Fibroblast of villous mesenchyme (primary cell): ENCODE measurements at places on chromosomes 5 and 9. TPM values are rescaled to one million over a fixed set of nuclear protein-coding genes. Genes with fewer than 3 reads are reported as not detected.
A peak's percentile ranks its signal among the peaks of the same experiment; 100 is the strongest.

AKNA gene
- 11.2 and 14.8 TPM in 2 replicates for total RNA-seq

GRCh38 chr5:125987677-125988255, 435.4 kb upstream of the GRAMD2B start:
- DNase-seq: no peak

DNA sequence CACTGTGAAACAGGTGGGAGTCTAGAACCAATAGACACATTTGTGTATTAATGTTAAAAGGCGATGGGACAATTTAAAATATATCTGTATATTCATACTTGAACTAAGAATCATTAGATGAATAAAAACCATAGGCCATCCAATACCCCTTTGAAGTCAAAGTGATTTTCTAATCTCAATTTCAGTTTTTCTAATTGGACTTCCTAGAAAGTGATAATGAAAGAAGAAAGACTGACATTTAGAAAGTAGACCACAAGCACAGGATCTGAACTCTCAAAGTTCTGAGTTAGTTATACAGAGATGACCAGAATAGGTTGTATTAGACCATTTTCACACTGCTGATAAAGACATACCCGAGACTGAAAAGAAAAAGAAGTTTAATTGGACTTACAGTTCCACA, 412.8 kb upstream of the PIK3R1 start:
- DNase-seq: no peak

ENTPD2 gene
- not detected in 2 replicates for total RNA-seq

DNA sequence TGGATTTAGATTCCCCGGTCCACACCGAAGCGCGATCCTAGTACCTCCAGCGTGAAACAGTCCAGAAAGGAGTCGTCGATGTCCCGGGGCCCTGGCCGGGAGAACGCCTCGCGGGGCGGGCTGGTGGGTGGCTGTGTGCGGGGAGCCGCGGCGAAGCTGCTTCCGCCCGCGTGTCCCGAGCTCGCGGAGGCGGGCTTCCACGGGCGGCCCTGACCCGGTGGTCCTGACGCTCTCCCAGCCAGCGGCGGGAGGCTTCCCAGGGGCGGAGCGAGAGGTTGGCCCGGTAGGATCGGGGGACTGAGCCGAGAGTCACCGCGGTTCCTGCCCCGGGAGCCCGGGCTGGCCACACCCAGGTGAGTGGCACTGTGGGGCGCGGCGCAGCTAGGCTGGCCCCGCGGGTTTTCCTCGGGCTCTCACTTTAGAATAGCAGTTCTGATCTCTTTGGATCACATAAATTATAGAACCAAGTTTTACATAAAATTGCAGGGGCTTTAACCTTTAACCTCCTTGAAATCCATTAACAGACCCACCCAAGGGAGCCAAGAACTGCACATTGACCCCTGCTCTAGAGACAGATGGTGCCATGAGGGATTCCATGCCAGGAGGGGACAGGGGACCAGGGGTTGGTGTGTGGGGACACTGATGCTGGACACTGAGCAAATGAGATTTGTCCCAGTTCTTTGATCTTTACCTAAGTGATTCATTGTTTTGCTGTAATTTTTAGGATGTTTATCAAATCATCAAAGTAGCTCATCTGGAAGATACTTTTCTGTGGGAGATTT, 29.2 kb upstream of the IL31RA start:
- DNase-seq: peak; percentile 23

ECM2 gene
- 2.3 and 2.6 TPM in 2 replicates for total RNA-seq

FAM151B gene
- 8.6 and 8.7 TPM in 2 replicates for total RNA-seq

IFNA13 gene
- total RNA-seq: not detected in 2 replicates

DNA sequence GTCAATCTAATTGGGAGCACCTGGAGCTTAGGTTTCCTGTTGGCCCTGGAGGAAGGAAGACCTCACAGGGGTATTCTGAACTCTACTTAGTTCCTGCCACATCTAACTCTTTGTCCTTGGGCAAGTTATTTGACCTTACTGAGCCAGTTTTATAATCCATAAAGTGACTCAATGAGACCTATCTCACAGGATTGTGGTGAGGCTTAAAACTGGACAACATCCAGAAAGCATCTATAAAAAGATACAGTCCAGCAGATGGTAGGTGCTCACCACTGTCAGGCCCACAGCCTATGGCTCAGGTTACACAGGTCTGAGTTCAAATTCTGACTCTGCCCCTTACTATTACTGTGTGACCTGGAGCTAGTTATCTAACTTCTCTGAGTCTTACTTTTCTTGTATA, 23.3 kb downstream of the KCNV2 start:
- DNase-seq: peak; percentile 56

LCN6 gene
- total RNA-seq: not detected in 2 replicates

GRCh38 chr9:73527521-73527920, 375.9 kb downstream of the ANXA1 start:
- DNase-seq: no peak

DNA sequence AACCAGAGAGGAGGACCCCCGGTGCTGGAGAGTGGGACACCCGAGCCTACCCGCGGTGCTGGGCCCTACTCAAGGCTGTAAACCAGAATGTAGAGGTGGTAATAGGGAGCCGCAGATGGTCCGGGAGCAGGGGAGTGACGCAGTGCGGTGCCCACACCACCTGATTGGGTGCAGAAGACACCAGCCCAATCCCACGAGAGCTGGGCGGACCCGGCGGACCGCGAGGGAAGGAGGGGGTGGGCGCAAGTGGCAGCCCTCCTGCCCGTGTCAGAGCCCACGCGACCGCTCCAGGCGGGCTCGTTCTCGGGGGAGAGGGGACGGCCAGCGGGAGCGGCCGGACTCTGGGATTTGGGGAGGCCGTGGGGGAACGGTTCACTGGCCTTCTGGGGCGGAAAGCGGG, 71.2 kb downstream of the C9orf50 start:
- peak; percentile 68 for DNase-seq

CPLANE1 gene
- 31.9 and 39.7 TPM in 2 replicates for total RNA-seq

- DNase-seq: no peak
These were observed 178.9 kb downstream of the NIPBL start for GRCh38 chr5:37055383-37055990.

GRCh38 chr5:6812800-6813731, 99.8 kb downstream of the TENT4A start:
- DNase-seq: peak; percentile 34

GRCh38 chr5:35608881-35609779, 8.5 kb upstream of the SPEF2 start:
- DNase-seq: peak; percentile 68

- DNase-seq: no peak
These were observed 341.2 kb upstream of the IRX2 start for GRCh38 chr5:3092664-3093063.

SEMA5A gene
- 72.5 and 74.7 TPM in 2 replicates for total RNA-seq

PLPP7 gene
- total RNA-seq: 8.2 and 10.0 TPM in 2 replicates

F2RL1 gene
- total RNA-seq: 26.3 and 69.9 TPM in 2 replicates

DNA sequence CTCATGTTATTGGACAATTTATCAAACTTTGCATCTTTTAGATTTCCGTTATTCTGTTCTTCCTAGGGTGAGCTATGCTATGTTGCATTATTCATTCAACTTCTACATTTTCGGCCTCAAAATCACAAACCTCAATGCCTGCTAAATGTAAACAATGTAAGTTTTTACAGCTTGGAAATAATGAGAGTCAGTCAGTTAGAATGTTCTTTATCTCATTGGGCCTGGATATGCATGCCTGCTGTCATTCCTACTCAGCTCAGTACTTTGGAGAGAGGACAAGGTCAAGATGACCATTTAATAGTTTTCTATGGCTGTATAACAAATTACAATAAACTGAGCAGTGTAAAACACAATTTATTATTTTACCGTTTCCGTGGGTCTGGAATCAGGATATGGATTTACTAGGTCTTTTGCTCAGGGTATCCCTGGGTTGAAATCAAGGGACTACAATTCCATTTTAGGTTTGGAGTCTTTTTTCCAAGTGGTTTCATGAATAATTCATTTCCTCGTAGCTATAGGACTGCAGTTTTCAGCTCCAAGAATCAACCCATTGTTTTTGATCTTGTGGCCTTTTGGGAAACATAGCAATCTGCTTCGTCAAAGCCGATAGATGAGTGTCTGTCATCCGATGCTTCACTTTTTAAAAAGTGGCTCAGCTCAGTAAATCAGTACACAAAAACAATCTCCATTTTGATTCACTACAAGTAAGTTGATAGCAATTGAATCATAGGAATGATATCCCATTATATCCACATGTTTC, 1143.2 kb upstream of the CDH6 start:
- DNase-seq: no peak

GRCh38 chr5:18605186-18605585, 970.9 kb downstream of the TAF11L14 start:
- no peak for DNase-seq

PROP1 gene
- not detected in 2 replicates for total RNA-seq

DNA sequence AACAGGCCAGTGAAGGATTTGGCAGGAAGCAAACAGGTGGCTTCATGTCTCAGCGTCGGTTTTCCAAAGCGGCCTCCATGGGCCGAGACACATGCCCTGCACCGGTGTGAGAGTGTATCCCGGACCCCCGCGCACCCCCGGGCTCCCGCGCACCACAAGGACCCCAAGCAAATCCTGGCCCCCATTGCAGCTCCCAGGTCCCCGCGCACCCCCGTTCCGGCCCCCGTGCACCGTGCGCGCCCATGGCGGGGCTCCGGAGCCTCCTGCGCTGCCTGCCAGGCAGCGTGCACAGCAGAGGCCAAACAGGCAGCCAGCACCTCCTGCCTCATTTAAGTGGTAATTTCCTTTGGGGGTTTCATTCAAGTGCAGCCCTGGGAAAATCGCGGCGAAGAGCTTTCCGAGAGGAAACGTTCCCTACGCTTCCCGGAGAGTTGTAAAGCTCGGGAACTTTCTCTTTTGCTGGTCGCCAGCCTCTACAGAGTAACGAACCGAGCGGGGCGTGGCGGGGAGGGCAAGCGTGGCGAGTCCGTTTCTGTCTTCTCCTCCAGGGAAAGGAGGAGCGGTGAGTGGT, 145.5 kb upstream of the SLC24A2 start:
- peak; percentile 27 for DNase-seq

DNA sequence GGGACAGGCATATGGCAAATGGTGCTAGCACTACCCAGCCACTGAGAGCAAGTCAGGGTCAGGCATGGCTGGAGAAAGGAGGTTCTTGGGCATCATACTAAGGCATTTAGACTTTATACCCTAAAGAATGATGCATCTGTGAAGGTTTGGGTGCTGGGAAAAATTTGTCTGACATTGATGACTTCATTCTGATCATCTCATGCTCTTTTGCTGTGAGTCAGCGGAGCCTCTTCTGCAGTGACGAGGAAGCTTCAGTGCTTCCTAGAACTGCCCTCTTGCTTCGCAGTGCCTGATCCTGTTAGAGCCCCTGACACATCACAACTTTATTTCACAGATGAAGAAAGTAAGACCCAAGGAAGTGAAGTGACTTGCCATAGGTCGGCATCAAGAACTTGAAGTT, 266.6 kb upstream of the GAS1 start:
- no peak for DNase-seq

C5orf52 gene
- not detected in 2 replicates for total RNA-seq

AQP3 gene
- total RNA-seq: 0.86 and 0.97 TPM in 2 replicates

DNA sequence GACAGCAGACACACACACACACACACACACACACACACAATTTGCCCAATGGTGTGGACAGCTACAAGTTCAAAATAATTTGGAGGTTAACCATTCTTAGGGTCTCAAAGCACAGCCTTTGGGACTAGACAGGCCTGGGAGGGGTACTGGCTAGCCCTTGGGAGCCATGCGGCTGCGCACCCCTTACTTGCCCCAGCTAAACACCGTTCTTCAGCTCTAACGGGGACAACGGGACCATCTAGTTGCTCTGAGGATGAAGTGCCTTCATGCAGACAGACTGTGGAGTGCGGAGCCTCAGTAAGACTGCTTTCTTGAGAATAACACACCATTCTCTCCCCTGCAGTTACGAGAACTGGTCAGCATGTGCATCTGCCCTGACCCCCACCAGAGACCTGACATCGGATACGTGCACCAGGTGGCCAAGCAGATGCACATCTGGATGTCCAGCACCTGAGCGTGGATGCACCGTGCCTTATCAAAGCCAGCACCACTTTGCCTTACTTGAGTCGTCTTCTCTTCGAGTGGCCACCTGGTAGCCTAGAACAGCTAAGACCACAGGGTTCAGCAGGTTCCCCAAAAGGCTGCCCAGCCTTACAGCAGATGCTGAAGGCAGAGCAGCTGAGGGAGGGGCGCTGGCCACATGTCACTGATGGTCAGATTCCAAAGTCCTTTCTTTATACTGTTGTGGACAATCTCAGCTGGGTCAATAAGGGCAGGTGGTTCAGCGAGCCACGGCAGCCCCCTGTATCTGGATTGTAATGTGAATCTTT, 64.6 kb downstream of the PSMB7 start:
- no peak for DNase-seq
